Activated T-cell treated with anti-CD3 and anti-CD28 coated beads for 24 hours (primary cell): ENCODE measurements at places on chromosomes 6 and 20.

- no peak for DNase-seq
These were observed 86.1 kb upstream of the BACH2 start for GRCh38 chr6:90382760-90383159.

GRCh38 chr20:51412333-51412871, 130.1 kb downstream of the NFATC2 start:
- no peak for DNase-seq

- DNase-seq: no peak
These were observed 49.3 kb downstream of the PHIP start for GRCh38 chr6:79028641-79029314.

GRCh38 chr6:45756606-45757005, 259.1 kb downstream of the CLIC5 start:
- DNase-seq: no peak

GRCh38 chr6:122817358-122817757, 28.3 kb downstream of the SMPDL3A start:
- no peak for DNase-seq

GRCh38 chr20:17594443-17594842, 24.6 kb downstream of the DSTN start:
- DNase-seq: no peak

DNA sequence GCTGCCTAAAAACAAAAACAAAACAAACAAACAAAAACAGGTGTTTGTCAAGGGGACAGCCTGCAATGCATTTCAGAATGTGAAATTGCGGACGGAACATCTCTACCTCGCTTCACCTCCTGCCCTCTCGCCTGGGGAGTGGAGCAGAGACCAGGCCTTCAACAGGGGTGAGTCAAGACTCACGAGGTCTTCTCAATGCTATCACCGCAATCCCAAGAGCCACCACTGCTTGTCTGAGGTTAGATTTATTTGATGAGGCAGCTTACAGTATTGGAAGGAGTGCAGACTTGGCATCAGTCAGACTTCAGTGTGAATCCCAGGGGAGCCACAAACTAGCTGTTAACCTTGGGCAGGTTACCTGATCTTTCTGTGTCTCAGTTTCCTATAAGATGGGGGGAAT, 7.7 kb downstream of the GABRR1 start:
- no peak for DNase-seq
